ENCODE measurements at places on chromosomes 3 and 15.

GRCh38 chr15:68644083-68644904 is 65.5 kb downstream of the CORO2B start:
- DNase-seq = no peak

- DNase-seq = no peak
Measured at GRCh38 chr3:146093896-146094295, 67.1 kb downstream of the PLOD2 start.

- DNase-seq = no peak
Measured at GRCh38 chr3:141419946-141420345, 51.6 kb downstream of the ZBTB38 start.

DNA sequence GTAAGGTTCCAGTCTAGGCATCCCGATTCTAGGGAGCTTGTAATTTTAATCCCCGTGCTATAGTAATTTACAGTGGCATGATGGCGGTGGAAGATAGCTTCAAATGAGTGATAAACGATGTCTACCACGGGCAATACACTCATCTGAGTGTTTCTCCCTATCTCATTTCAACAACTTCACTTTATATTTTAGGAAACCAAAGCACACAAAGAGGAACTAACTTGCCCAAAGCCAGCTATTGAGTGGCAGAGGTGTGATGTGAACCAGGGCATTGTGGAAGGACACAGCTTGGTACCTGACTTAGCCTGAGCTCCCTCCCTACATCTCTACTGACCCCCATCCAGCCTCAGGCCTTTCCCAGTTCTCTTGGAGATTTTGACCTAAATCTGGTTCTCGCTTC is 16.9 kb upstream of the FILIP1L start:
- no peak for DNase-seq

GRCh38 chr15:52997123-52997522 is 207.0 kb upstream of the ONECUT1 start:
- no peak for DNase-seq

All from Panc1 (cell line).